Activated naive CD4-positive, alpha-beta T cell treated with anti-CD3 and anti-CD28 coated beads, Interleukin-2, amount 10 ng/mL, durations not matched to agents 7 days and 5 days (primary cell): ENCODE measurements at places on chromosomes 6 and 20.

DNA sequence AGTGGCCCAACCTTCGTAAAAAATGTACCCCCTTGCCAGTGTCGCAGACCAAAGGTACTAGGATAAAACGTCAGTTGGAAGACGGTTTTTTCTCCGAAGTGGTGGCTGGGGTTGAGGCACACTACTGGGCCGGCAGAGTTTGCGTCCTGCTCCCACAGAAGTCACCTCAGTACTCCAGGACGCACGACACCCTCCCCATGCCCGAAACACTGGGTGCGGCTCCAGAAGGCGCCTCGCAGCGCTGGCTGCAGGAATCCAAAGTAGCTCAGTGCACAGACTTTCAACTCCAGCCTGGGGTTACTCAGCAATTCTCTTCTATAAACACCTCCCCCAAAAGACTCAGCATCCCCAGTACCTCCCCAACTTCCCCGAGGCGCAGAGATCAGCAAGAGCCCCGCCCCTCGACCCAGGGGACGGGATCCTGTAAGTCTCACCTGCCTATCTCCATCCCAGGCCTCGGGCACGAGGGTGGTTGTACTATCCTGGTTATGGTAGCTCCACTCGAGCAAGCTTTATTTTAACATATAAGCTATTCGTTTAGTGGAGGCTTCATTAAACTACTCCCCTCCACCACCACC lies 88.2 kb downstream of the ZFP64 start:
- DNase-seq: peak; percentile 32

- DNase-seq: no peak
Observed at GRCh38 chr6:143859891-143860660, 4.2 kb upstream of the ZC2HC1B start.

GRCh38 chr6:18595774-18596530 lies 208.8 kb downstream of the RNF144B start:
- peak; percentile 47 for DNase-seq

DNA sequence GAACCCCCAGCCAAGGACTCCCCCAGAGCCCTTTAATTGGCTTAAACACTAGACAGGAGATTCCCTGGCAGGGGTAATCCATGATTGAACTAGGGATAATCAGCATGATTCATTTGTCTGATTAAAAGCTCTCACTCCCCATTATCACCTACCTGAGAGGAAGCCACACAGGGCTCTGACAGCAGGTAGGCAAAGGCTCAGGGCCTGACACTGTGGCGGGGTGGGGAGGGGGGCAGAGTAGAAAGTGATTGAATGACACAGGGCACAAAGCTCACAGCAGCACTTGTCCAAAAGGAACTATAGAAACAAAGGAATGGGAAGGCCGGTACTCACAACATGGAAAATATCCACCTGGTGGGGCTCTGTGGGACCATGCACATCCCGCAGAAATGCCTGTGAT lies 231.6 kb downstream of the MAFB start:
- DNase-seq: no peak

- no peak for DNase-seq
Observed at GRCh38 chr6:45460166-45460565, 82.4 kb upstream of the SUPT3H start.
